Activated naive CD4-positive, alpha-beta T cell (primary cell): ENCODE measurements at places on chromosomes 7 and 10.

GRCh38 chr10:117509573-117509972 is 33.0 kb upstream of the EMX2 start:
- no peak for DNase-seq

GRCh38 chr10:118870467-118871243 is 115.9 kb upstream of the CACUL1 start:
- DNase-seq, result no peak

GRCh38 chr10:62233356-62234076 is 35.1 kb downstream of the RTKN2 start:
- no peak for DNase-seq

DNA sequence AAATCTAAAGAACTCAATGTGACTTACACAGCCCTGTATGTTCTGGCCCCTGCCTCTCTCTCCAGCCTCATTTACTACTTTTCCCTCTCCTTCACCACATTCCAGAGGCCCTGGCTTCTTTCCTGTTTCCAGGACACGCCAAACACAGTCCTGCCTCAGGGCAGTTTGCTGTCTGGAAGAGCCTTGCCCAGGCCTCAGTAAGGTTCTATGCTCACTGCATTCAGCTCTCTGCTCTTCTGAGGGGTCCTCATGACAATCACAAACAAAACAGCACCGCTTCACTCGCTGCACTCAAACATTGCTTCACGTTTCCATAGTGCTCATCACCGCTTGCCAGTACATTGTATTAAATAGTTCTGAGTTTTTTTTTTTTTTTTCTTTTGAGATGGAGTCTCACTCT is 35.1 kb upstream of the GARS1 start:
- DNase-seq, result no peak

- DNase-seq, result no peak
Measured at GRCh38 chr10:114916653-114917052, 21.3 kb upstream of the TRUB1 start.

GRCh38 chr10:125060826-125061556 is 99.4 kb downstream of the CTBP2 start:
- no peak for DNase-seq

DNA sequence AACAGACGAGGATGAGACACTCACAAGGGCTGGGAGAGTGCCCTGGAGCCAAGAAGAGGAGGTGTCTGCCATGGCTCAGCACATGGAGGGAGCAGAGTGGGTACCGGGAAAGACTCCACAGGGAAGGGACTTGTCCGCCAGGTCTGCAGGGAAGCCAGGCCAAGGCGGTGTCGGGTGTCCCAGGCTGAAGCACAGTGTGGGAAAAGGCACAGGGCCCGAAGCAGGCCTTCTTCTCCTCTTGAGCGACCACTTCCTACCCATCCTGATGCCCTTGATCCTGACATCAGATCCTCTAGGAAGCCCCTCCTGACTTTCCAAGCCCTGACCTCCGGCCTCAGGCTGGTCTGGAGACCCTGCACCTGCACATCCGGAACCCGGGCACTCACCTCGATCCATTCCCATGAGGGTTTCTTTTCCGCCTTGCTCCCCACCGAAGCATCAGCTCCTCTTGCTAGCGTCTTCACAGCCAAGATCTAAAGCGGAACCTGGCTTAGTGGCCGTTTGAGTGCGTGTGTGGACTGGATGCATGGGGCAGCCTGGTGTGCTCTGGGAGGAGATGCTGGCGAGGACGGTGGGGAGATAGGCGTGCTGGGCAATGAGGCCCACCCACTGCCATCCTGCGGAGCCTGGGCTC is 8.5 kb downstream of the CALML3 start:
- DNase-seq, result no peak

GRCh38 chr10:56035489-56035888 is 325.6 kb downstream of the ZWINT start:
- DNase-seq, result no peak

GRCh38 chr10:113368666-113369364 is 184.0 kb upstream of the HABP2 start:
- DNase-seq, result no peak

- DNase-seq, result no peak
Measured at GRCh38 chr7:133754708-133755107, 372.4 kb upstream of the LRGUK start.

GRCh38 chr10:70657041-70657440 is 15.3 kb upstream of the ADAMTS14 start:
- DNase-seq, result no peak

- DNase-seq, result no peak
Measured at GRCh38 chr10:56449770-56450169, 88.7 kb upstream of the ZWINT start.

DNA sequence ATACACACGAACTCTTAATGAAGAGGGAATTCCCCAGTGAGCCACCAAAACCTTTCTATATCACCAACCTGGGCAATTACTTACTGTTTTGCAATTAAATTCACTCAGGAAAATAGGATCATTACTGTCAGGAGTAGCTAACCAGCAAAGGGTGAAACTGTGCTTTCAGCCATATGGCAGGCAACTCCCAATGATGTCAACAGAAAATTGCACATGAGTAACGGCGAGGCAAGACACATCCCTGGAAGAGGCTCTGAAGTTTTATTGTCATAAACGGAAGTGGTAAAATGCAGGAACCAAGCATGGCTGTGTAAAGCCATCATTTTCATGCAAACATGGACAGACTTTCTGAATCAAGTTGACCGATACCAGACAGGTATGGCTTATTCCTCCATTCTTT is 548.9 kb upstream of the AUTS2 start:
- DNase-seq, result no peak

GRCh38 chr7:4807598-4808016 is 32.2 kb downstream of the AP5Z1 start:
- no peak for DNase-seq

DNA sequence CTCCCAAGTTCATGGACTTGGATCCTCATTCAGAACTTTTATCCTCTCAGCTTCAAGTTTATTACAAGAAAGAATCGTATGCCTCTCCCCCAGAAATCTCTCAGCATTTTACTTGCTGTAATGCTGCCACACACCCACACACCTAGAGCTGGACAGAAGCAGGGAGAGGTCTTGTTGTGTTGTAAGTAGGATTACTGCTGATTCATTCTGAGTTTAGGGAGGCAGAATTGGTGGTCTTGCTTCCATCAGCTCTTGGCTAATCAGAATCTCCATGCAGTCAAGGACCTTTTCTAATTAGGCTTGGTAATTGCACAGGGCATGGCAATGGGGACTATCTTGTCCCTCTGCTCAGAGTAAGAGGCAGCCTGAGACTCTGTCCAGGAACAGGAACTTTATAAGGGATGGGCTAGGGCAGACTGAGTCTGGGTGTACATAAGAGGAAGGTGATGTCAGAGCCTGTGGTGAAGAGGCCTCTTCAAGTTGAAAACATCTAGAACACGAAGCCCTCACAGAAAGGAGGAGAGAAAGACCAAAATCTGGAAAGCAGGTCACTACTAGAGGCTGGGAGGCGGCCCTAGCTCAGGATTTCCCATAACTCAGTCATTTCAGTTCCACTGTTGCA is 7.0 kb upstream of the PTPRE start:
- no peak for DNase-seq

DNA sequence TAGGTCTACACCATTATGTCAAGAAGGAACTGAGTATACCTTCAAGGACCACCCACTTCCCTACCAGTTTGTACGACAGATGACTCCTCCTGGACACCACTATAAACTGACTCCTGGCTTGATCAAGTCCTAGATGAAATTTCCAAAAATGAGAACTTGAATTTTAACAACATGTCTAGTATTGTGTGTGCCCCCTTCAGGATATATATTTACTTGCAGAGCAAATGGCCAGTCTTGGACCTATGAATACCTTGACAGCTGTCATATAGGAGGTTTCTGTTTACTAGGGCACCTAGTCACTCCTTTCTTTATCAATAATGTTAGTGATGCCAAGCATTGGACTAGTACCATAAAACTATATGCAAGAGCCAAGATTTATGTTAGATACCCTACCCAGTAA is 94.1 kb upstream of the TMEM26 start:
- no peak for DNase-seq
